NCI-H1930 (cell line): ENCODE measurements at places on chromosomes 1 and 21.

- DNase-seq: no peak
Observed at GRCh38 chr21:15496911-15497310, 232.9 kb upstream of the USP25 start.

- DNase-seq: no peak
Observed at GRCh38 chr1:27655151-27655937, 16.6 kb downstream of the IFI6 start.

GRCh38 chr1:35714921-35715567 is 3.6 kb downstream of the C1orf216 start:
- DNase-seq: no peak

GRCh38 chr21:37921091-37921490 is 4.8 kb upstream of the KCNJ6 start:
- DNase-seq: no peak

- DNase-seq: no peak
Observed at GRCh38 chr1:245096311-245097066, 58.3 kb upstream of the KIF26B start.

DNA sequence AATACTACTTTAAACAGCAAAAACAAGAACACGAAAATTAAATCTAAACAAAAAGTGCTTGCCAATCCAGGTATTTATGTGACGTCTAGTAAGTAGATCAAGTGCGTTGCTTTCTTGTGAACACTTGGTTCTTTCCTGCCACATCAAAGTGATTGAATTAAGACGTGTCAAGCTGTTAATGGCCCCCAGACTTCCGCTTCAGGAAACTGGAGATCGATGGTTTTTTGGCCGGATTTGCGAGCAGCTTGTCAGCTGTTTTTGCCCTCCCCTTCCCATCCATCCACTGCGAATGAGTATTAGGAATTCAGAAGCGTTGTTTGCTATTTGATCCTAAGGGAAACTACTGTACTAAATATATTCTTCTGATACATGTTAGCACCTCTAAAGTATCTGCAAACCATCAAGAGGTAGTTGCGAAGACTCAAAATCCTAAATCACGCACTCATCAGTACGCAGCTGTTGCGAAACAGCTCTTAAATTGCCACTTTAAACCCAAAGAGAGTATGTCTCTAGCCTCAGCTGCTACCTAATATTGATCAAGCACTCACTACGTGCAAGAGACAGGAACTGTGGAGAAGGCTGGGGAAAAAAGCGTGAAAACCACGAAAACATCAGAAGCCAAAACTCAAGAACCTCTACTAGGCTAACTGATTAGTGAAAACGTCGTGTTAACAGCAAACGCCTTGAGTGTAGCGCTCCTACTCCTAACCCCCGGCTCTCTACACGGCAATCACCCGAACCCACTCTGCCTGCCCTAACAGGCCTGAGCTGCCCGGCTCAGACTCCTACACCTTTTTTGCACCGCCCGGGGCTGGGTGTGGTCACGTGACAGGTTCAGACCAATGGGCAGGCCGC is 473 bp upstream of the BRDT start:
- DNase-seq: no peak

- no peak for DNase-seq
Observed at GRCh38 chr1:85189120-85189519, 11.7 kb downstream of the SYDE2 start.

DNA sequence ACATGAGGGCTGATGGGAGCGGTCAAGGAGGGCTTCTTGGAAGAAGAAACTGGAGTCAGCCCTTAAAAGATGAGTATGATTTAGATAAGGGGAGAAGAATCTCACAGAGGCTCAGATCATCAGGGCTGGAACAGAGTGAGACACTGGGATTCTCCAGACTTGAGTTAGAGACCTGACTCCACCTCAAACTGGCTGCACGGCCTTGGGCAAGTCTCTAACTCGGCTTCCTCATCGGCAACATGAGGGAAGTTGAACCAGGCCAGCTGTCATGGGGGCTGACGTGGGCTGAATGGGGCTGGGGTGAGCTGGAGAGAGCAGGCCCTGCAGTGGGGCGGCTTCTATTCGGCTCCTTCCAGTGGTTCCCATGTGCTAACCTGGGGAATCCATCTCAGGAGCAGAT is 2.5 kb downstream of the C1QC start:
- no peak for DNase-seq

DNA sequence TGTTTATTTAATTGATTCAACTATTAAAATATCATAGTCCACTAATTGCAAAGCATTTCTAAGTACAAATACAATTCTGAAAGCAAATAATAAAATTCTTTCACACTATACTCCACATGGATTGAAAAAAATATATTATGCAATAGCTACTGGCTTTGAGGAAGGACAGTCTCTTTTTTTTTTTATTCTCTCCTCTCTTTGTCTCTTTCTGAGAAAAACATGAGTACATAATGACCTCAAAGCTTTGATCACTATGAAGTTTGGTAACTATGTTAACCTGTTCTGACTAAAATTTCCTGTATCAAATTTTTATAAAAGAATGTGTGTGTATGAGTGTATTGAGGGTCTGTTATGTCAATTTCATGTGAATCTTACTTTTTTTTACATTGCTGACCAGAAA is 96.2 kb downstream of the RGS2 start:
- DNase-seq: no peak

DNA sequence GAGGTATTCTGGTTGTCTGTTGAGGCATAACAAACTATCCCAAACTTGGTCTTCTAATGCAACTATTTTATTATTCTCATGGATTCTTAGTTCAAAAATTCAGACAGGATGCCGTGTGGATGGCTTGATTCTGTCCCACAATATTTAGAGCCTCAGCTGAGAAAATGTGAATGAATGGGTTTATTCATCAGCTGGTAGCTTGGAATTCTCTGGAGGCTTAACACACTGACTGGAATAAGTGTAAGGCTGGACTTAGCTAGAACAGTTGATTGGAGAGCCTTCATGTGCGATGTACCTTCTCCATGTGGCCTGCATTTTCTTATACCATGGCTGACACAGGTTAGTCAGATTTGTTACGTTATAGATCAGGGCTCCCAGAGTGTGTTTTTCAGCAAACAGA is 30.8 kb downstream of the TNNI3K start:
- no peak for DNase-seq

DNA sequence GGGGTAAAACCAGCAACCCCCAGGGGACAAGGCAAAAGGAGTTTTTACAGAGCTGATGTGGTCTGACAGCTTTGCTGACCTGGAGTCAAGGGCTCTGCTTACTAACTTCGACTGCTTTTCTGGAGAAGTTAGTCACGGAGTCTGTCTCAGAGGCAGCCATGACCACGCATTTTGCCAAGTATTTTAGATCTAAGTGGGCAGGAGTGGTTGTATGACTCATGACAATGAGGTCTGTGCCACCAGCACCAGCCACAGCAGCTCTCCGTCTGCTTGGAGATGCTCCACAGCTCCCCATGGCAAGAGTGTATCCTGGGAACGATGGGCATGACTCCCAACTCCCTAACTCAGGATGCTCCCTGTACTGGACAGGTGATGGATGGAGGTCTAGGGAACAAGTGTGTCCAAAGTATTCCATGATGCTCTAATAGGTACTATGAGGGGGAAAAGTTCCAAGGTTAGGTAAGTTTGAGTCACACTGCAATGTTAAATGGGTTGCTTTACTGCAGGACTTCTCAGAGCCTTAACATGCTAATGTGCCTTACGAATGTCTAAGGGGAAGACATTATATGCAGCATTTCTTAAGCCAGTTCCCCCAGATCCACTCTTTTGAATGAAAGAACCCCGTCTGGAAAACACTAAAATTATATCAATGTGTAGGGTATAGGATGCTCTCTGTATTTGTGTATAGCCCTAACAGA is 359.0 kb downstream of the HHAT start:
- DNase-seq: no peak

- DNase-seq: no peak
Observed at GRCh38 chr1:155466996-155467395, 95.6 kb downstream of the ASH1L start.

DNA sequence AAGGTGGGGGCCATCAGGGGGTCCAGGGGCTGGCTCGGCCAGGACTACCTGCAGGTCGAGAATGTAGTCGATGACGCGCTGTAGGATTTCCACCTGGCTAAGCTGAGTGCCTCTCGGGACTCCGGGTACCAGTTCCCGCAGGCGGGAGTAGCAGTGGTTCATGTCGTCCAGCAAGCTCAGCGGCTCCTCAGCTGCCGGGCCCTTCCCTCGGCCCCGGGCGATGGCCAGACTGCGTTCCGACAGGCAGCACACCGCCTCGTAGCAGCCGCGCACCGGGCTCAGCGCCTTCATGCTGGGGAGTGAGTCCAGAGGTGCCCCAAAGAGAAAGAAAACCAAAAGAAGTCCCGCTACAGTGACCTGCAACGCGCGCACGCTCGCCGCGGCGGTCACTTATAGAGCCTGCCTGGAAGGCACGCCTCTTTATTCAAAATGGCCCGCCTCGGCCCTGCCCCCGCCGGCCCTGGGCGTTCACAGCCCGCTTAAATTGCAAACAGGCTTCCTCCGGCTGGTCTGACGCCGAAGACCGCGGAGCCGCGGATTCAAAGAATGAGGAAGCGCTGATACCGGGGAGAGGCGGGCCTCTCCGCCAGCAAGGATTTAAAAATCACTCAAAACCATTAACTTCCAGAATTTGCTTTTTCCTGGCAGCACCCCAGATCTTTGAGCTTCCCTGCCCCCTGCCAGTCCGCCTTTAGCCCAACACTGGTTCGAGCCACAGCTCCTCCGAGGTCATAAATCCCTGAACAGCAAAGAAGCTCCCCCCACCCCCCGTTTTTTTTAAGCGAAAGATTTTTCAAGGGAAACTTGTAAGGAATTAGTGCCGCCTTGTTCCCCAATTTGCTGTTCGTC is at the start of gene ID3:
TSS of gene ID3 (minus strand) at position 366 of the 849 bp plus-strand sequence. CDS start at position 291, 75 bp downstream.
- DNase-seq: peak; percentile 93

DNA sequence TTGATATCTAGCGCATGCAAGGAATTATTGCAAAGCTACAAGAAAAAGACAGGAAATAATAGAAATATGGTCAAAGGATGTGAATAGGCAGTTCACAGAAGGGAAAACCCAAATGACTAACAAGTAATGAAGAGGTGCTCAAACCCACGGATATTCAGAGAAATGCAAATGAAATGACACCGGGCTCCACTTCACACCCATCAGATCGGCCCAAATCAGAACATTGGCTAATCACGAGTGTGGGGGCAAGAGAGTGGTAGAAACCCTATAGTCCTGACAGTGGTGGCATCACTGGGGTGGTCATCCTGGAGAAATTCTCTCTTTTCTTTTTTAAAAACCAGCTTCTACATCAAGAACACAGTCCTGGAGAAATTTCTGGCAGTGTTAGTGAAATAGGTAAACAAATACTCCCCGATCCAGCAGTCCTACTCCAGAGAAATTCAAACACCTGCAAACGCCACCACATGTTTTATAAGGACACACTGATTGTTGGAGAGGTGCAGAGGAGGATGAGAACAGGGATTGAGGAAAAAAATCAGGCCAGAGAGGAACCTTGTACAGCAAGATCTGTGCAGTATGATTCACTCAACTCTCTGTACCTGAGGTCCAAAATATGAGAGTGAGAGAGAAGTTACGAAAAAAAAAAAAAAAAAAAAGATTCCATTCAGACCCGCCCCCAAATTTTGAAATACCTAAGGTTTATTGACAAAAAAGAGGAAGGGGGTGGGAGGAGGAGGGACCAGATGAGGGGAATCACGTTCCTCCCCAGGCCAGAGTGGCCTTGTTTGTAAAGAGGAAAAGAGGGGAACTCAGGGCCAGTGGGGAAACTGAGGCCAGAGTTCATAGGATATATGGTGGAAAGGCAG is 9.2 kb upstream of the TNFRSF1B start:
- DNase-seq: no peak

- DNase-seq: no peak
Observed at GRCh38 chr1:181768211-181768929, 285.1 kb downstream of the CACNA1E start.

DNA sequence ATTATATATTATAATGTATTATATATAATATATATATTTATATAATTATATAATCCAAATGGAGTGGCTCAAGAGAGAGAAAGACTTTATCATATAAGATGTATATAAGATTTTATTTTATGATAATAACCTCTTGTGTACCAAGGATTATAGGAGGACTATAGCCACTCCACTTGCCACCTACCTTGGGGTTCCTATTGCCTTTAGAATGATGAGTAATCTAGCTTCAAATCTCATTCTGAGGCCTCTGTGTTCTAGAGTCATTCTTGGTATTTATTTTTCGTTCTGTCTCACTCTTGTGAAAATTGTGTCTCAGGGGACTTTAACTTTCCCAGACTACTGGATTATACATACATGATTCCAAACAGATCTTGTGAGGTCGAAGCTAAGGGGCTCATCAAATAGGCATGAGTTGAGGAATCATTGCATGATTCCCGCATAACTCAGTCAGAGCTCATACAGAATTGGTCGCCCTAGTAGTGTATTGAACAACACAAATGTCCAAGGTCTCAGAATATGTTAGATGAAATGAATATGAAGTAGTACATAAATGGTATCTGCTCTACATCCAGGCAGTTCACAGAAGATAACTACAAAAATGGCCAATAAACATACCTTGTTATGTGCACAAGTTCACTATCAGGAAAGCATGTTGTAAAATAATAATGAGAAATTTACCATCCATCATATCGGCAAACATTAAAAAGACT is 159.5 kb upstream of the RNPC3 start:
- no peak for DNase-seq

DNA sequence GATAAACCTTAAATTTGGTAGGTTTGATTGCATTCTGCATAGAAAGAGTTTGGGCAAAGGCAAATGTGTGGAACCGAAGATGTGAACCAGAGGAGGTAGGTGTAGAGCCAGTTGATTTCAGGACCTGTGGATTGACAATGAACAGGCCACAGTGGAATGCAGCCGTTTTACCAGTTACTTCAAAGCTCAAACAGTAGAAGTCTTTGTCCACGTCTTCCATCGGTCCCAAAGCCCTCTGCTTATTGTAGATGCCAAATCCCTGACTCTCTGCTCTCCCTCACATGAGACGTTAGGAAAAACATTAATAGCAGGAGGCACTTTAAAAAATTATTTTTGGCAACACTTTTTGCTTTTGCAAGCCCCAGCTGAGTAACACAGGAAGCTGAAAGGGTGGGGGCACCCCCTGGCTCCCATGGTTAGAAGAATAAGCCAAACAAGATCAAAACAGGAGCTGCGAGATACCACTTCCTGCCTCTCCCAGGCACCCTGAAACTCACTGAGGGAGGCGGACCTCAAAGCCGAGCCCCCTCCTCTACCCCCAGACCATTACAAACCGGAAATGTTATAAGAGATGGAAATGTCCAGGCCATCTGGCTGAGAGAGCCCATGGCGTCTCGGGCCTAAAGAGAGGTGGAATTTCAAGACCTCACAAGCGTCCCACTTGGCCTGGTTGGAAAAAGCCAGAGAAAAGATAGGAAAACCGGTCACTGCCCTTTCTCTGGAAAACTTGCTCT is 13.5 kb downstream of the TRAF3IP3 start:
- DNase-seq: no peak

DNA sequence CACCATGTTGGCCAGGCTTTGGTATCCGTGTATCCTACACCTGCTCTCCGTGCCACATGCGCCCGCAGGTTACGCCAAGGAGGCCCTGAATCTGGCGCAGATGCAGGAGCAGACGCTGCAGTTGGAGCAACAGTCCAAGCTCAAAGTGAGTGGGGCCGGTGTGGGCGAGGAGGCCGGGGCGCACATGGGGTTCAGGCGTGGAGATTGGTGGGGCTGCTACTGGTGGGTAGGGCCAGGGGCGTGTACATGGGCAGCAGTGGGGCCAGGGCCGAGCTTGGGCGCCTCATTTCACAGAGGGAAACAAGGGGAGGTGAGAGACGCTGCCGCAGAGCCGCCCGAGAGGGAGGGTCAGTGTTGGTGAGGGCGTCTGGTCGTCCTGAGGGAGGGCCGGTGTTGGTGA is 5.6 kb downstream of the ATAD3B start:
- DNase-seq: no peak
